ENCODE measurements at places on chromosomes 4 and X. TPM values are rescaled to one million over a fixed set of nuclear protein-coding genes. Genes with fewer than 3 reads are reported as not detected.

- no peaks in the 10 kb centered on the region for H3K36me3 ChIP-seq
- no peaks in the 10 kb centered on the region for H3K4me1 ChIP-seq
- no peak for DNase-seq
- H3K4me3 ChIP-seq = no peak overlapping the region
These were observed 659.4 kb downstream of the PCDH19 start for GRCh38 chrX:99750721-99751120.

GRCh38 chrX:123422875-123423274 lies 238.8 kb downstream of the GRIA3 start:
- H3K27me3 ChIP-seq = no peaks in the 10 kb centered on the region
- no peaks in the 10 kb centered on the region for H3K4me1 ChIP-seq
- no peak overlapping the region for H3K4me3 ChIP-seq
- H3K36me3 ChIP-seq = no peaks in the 10 kb centered on the region

DNA sequence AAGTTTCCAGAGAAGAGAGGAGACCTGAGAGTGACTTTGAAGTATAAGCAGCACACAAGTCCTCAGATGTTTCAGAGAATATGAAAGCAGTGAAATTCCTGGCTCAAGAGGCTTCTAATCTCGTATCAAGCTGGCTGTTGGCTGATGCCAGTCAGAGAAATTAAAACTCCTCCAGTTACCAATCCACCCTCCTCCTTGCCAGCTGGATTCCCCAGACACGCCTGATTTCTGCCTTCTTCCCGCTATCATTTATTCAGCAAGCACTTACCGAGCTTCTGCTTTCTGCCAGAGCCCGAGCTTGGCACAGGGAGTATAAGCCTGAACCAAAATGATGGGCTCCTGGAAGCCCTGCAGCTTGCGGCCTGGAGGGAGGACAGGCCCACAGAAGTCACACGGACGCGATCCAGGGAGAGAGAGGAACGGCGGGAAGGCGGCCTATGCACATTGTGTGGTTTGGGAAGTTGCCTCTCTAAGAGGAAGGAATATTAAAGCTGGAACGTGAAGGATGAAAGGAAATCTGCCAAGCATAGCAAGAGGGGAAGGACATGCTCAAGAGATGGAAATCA lies 102.4 kb upstream of the TBL1X start:
- no peak overlapping the region for H3K4me3 ChIP-seq
- peaks cover 4% of the 10 kb centered on the region for H3K4me1 ChIP-seq
- no peaks in the 10 kb centered on the region for H3K36me3 ChIP-seq

- no peak overlapping the region for H3K4me3 ChIP-seq
- H3K27ac ChIP-seq = no peak overlapping the region
- H3K4me1 ChIP-seq = peaks cover 5% of the 10 kb centered on the region
- H3K27me3 ChIP-seq = peaks cover 5% of the 10 kb centered on the region
- H3K36me3 ChIP-seq = no peaks in the 10 kb centered on the region
- no peak for DNase-seq
These were observed 3.1 kb upstream of the TASL start for GRCh38 chrX:30580641-30581040.

GRCh38 chrX:105533951-105534350 lies 288.4 kb upstream of the NRK start:
- H3K4me3 ChIP-seq = no peak overlapping the region
- H3K27me3 ChIP-seq = peaks cover 1% of the 10 kb centered on the region
- DNase-seq = no peak
- no peaks in the 10 kb centered on the region for H3K36me3 ChIP-seq

DNA sequence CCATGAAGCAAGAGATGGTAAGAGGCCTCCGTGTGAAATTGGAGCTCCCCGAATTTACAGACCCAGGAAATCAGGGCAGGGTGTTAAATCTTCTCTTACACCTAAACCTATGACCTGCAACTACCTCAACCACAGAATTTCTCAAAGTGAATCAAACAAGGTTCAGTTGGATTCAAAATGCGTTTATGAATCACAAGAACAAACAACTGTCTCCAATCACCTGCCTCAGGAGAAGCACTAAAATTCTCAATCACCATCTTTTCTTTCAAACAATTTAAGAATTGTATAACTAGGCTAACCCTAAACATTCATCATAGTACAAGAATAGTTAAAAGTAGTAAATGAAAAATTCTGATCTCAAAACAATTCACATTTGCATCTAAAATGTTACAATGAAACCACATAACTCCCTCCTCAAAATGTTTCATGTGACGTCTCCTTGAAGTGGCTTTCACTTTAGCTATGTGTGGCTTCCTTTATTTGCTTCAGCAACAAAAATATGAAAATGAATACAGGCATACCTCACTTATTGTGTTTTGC lies 19.2 kb downstream of the PPP3CA start:
- no peaks in the 10 kb centered on the region for H3K36me3 ChIP-seq
- peak overlapping the region; percentile 59 for H3K4me3 ChIP-seq
- peak; percentile 61 for DNase-seq
- peak overlapping the region; percentile 92 for H3K27ac ChIP-seq
- H3K4me1 ChIP-seq = peaks cover 100% of the 10 kb centered on the region

GRCh38 chr4:89306486-89307177 lies 968 bp downstream of the GPRIN3 start:
- peak overlapping the region; percentile 93 for H3K4me3 ChIP-seq
- H3K4me1 ChIP-seq = peaks cover 54% of the 10 kb centered on the region
- H3K27ac ChIP-seq = peak overlapping the region; percentile 96
- H3K36me3 ChIP-seq = no peaks in the 10 kb centered on the region

- H3K4me3 ChIP-seq = no peak overlapping the region
- no peak for DNase-seq
- H3K27me3 ChIP-seq = no peaks in the 10 kb centered on the region
- no peak overlapping the region for H3K27ac ChIP-seq
- no peaks in the 10 kb centered on the region for H3K36me3 ChIP-seq
These were observed 2702.5 kb downstream of the PCDH7 start for GRCh38 chr4:33422656-33423055.

DNA sequence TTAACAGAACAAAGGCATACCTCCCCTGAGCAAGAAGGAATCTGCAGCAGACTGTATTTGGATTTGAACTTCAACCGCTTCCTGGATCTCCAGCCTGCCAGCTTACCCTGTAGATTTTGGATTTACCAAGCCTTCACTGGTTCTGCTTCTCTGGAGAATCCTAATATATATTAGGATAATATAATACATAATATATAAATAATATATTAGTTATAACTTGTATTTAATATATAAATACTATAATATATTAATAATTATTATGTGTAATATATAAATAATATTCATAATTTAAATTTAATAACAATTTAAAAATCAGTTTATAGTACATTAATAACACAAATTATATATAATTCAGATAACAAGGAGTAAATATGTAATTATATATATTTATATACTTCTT lies 121.4 kb downstream of the COX18 start:
- no peaks in the 10 kb centered on the region for H3K27me3 ChIP-seq
- no peak for DNase-seq
- no peak overlapping the region for H3K4me3 ChIP-seq

GRCh38 chrX:91414713-91415112 lies 19.9 kb upstream of the PABPC5 start:
- H3K4me3 ChIP-seq = no peak overlapping the region
- no peaks in the 10 kb centered on the region for H3K4me1 ChIP-seq
- no peaks in the 10 kb centered on the region for H3K27me3 ChIP-seq
- no peak for DNase-seq
- H3K36me3 ChIP-seq = no peaks in the 10 kb centered on the region

DNA sequence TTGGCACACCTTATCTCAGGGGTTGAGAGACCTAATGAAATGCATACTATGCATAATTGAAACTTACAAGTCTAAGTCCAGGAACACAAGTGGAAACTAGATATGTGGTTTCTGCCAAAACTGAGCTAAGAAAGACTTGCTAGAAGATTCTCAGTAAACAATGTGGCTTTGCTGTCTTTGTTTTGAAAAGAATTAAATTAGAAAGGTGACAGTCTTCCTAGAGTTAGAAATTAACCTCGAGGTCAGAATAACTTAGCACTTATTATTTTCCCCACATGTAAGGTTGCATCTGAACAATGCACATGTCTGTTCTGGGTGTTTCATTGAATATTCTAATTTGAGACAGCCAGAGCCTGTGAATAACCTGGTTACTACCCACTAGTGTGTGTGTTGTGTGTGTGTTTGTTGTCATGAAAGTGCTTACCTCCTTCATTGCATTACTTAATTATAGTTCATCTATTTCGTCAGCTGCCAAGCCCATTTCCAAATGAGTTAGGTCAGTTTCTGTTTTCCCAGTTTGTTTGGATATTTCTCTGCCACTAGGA lies 1.5 kb downstream of the EREG start:
- peaks cover 18% of the 10 kb centered on the region for H3K4me1 ChIP-seq
- no peak overlapping the region for H3K4me3 ChIP-seq
- H3K27me3 ChIP-seq = peaks cover 26% of the 10 kb centered on the region

DNA sequence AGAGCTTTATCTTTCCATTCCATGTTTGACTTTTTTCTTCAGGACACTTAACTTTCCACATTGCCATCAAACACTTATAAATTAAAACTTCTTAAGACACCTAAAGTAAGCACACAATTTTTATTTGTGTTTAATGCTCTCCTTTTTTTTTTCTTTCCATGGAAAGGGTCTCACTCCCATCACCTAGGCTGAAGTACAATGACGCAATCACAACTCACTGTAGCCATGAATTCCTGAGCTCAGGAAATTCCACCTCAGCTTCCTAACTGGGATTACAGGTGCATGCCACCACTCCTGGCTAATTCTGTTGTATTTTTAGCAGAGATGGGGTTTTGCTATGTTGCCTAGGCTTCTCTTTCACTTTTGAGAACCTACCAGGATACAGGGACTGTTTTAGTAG lies 7.3 kb downstream of the SMR3A start:
- DNase-seq = no peak
- no peaks in the 10 kb centered on the region for H3K27me3 ChIP-seq
- H3K4me1 ChIP-seq = no peaks in the 10 kb centered on the region
- no peak overlapping the region for H3K4me3 ChIP-seq
- no peaks in the 10 kb centered on the region for H3K36me3 ChIP-seq
- H3K27ac ChIP-seq = no peak overlapping the region

GRCh38 chrX:53561912-53562311 lies 124.6 kb downstream of the HUWE1 start:
- peaks cover 9% of the 10 kb centered on the region for H3K36me3 ChIP-seq
- H3K4me1 ChIP-seq = no peaks in the 10 kb centered on the region
- H3K4me3 ChIP-seq = no peak overlapping the region
- no peak overlapping the region for H3K27ac ChIP-seq

DNA sequence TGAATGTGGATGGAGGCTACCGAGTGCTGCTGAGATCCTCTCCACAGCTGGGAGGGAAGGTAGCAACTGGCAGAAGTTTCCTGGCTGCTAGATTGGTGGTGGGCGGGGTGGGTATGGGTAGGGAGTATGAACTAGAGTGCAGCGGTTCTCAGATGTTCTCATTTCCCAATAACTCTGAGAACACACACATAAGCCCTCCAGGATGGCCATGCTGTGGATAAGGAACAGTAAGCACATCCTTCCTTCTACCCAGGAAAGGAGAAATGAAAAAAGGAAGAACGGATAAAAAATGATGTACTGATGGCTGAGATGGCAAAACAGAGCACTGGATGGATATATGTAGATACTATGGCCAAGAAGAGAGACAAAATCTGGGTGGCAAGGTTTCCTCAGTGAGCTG lies 116.0 kb downstream of the ZNF827 start:
- H3K36me3 ChIP-seq = peaks cover 14% of the 10 kb centered on the region
- H3K4me3 ChIP-seq = no peak overlapping the region
- DNase-seq = no peak
- no peaks in the 10 kb centered on the region for H3K4me1 ChIP-seq

DNA sequence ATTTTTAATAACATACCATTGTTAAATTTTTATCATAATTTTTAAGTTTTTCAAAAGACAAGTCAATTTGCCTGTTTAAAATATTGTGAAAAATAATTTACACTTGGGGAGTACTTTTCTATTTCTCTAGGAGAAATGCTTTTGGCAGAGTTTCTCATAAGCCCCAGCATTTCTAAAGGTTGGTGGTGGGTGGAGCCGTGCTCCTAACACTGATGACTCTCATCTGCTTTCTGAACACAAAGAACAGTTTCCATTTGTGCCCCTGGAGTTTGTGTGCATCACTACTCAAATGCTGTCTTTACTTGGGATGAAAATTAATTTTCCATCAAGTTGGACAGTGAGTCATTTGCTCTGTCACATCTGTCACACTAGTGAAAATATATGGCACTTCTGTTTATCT lies 57.6 kb downstream of the TNIP2 start:
- H3K27me3 ChIP-seq = no peaks in the 10 kb centered on the region
- no peak overlapping the region for H3K4me3 ChIP-seq
- H3K4me1 ChIP-seq = no peaks in the 10 kb centered on the region
- H3K27ac ChIP-seq = no peak overlapping the region

LARP1B gene
- 5.0 TPM for polyA plus RNA-seq

XG gene
- polyA plus RNA-seq = not detected

IL2RG gene
- 1,102 TPM for polyA plus RNA-seq

SRP72 gene
- 160 TPM for polyA plus RNA-seq

SPARCL1 gene
- not detected for polyA plus RNA-seq

DMP1 gene
- polyA plus RNA-seq = not detected

GUCY1A1 gene
- polyA plus RNA-seq = 12.6 TPM

AFF1 gene
- polyA plus RNA-seq = 13.9 TPM

JADE1 gene
- polyA plus RNA-seq = 31.4 TPM

CT47B1 gene
- polyA plus RNA-seq = not detected

SHISA3 gene
- not detected for polyA plus RNA-seq

ESX1 gene
- polyA plus RNA-seq = not detected

ALB gene
- not detected for polyA plus RNA-seq

Measured in immature natural killer cell (primary cell).